Kidney (tissue), 22 donors: ENCODE measurements at places on chromosomes 16 and 17. TPM values are rescaled to one million over a fixed set of nuclear protein-coding genes. Genes with fewer than 3 reads are reported as not detected.

DNA sequence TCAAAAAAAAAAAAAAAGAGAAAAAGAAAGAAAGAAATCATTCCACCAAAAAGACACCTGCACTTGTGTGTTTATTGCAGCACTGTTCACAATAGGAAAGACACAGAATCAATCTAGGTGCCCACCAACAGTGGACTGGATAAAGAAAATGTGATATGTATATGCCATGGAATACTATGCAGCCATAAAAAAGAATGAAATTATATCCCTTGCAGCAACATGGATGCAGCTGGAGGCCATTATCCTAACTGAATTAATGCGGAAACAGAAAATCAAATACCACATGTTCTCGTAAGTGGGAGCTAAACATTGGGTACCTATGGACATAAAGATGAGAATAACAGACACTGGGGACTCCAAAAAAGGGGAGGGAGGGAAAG lies 5.7 kb upstream of the C16orf92 start:
- H3K4me3 ChIP-seq: no peak overlapping the region
- no peak for DNase-seq
- no peaks in the 10 kb centered on the region for H3K36me3 ChIP-seq
- H3K27ac ChIP-seq: no peak overlapping the region
- H3K4me1 ChIP-seq: no peaks in the 10 kb centered on the region

Gene NKD1
- total RNA-seq: 9.9 TPM

DNA sequence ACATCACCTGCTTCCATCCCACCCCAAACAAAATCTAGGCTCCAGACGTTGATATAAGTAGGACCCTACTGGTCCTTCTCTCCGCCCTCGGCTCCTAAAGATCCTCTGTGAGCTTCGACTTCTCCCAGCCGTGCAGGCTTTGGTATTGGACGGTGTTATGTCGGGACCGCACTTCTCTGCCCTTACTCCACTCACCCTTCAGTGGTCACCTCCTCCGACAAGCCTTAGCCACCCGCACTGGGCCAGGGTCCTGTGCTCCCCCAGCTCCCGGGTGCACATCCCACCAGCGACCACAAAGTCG lies 1.6 kb downstream of the PSMB10 start:
- no peak for DNase-seq
- peak overlapping the region; percentile 92 for H3K27ac ChIP-seq
- H3K36me3 ChIP-seq: peaks cover 4% of the 10 kb centered on the region
- no peaks in the 10 kb centered on the region for H3K27me3 ChIP-seq

DNA sequence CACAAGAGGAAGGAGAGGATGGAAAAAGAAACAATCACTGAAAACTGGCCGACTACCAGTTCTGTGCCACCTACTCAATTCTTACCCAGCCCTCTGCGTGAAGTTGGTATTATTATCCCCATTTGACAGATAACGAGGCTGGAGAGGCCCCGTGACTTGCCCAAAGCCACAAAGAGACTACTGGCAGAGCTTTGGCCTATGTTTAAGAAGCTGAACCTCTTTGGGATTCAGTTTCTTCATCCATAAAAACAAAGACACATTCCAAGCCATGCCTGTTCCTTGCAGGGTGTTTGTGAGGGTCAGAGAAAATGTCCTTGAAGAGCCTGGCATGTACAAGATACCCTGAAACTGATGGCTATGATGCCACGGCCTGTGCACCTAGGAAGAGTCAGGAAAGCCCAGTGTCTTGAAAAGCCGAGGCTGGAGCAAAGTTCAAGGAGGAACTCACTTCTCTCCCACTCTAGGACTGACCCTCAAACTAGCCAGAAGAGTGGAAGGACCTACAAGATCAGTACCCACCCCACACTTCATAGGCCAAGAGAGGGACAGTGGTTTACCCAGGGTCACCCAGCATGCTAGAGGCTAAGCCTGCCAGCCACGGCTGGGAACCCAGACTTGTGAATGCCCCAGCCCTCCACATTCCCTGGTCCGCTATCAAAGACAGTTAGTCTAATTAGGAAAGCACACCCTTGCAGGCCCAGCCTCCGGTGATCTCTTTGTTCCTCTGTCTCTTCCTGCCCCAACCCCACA lies 1.6 kb upstream of the ACSF2 start:
- no peak for DNase-seq
- H3K4me1 ChIP-seq: peaks cover 20% of the 10 kb centered on the region
- H3K27me3 ChIP-seq: no peaks in the 10 kb centered on the region
- H3K4me3 ChIP-seq: no peak overlapping the region

Gene CDR2
- 29.6 TPM for total RNA-seq

- H3K36me3 ChIP-seq: no peaks in the 10 kb centered on the region
- DNase-seq: no peak
- no peak within 1 kb of the TSS for H3K27ac ChIP-seq
- H3K4me3 ChIP-seq: no peak within 1 kb of the TSS
Measured at GRCh38 chr16:19417640-19418039, at the start of gene TMC5. Gene TMC5, plus strand, starts transcription at chr16:19417883. Its CDS starts 22,156 bp downstream, at chr16:19440039.

DNA sequence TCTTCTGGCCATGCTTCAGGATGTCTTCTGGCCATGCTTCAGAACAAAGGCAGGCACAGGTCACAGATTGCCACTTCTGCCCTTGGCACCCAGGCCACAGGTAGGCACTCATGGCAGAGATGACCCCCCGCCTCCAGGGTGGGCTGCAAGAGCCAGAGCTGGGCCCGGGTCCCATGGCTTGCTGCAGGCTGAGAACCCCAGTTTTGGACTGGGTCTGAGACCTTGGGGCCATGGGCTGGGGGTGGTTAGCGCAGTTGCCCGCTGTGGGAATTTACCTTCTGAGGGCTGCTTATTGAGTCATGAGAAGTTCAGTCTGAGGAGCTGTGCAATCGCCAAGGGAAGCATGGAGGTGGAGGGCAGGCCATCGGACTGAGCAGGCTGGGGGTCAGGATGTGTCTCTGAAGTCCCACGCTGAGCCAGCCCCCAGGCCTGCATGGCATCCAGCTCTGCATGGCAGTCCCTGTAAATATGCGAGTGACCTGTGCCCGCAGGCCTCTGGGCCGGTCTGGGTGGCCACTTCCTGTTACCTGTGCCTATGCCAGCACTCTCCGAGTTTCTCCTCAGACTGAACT lies 1.7 kb downstream of the ANKRD13B start:
- H3K36me3 ChIP-seq: no peaks in the 10 kb centered on the region
- peaks cover 16% of the 10 kb centered on the region for H3K4me1 ChIP-seq
- H3K27me3 ChIP-seq: no peaks in the 10 kb centered on the region
- DNase-seq: no peak
- H3K4me3 ChIP-seq: no peak overlapping the region

Gene ZPBP2
- not detected for total RNA-seq

DNA sequence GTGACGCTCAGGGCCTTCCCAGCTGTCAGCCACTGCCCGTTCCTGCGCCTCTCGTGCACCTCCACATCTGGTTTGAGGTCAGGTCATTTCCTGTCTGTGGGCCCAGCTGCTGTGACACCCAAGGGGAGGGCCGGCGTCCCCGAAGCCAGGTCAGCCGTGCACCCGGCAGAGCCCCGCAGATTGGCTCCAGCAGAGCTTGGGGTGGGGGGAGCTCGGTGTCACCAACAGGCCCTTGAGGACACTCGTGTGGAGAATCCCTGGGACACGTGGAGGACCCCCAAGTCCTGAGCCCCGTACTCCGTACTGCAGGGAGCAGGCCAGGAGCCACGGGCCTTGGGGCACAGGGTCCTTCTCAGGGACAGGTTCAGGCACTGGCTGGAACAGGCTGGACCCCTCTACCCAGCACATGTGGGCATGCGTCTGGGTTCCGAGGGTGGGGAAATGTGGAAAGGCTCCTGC lies 4.8 kb downstream of the SPATA2L start:
- no peak overlapping the region for H3K27ac ChIP-seq
- H3K27me3 ChIP-seq: no peaks in the 10 kb centered on the region
- peaks cover 22% of the 10 kb centered on the region for H3K36me3 ChIP-seq
- peaks cover 5% of the 10 kb centered on the region for H3K4me1 ChIP-seq

Gene PLD6
- 3.7 TPM for total RNA-seq

GRCh38 chr17:55845385-55845784 lies 94.5 kb downstream of the PCTP start:
- no peaks in the 10 kb centered on the region for H3K36me3 ChIP-seq
- no peak overlapping the region for H3K4me3 ChIP-seq
- no peaks in the 10 kb centered on the region for H3K4me1 ChIP-seq
